ENCODE measurements at places on chromosomes 16 and 17.

DNA sequence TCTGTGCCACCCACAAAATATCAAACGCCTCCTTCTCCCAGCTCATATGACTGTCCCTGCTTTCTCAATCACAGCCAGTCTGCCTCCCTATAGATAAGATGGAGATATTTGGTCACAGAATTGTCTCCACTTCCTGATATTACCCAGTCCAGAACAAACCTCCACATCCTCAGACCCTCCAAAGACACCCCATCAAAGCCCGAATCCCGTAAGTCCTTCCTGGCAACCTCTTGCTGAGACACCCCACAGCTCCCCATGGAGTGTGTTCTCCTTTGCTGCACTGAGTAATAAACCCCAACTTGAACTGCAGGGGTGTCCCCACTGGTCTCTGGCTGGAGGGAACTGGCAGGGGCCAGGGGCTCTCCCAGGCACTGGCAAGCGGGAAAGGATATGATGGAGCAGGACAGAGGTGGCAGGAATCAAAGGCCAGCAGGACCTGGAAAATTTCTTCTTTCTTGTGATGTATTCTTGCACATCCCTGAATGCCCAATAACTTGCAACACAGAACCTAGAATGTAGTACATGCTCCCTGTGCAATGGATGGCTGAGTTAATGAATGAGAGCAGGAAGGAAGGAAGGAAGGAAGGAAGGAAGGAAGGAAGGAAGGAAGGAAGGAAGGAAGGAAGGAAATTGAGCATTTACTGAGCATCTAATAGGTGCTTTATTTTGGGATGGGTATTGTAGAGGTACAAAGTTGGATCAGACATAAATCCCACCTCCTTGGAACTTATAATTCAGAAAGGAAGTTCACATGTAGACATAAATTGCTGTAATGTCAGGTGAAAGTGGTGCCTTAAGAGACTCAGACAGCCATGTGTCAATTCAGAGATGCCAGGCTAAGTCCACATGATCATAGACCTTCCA is 13.9 kb downstream of the TMEM114 start:
- DNase-seq: no peak

DNA sequence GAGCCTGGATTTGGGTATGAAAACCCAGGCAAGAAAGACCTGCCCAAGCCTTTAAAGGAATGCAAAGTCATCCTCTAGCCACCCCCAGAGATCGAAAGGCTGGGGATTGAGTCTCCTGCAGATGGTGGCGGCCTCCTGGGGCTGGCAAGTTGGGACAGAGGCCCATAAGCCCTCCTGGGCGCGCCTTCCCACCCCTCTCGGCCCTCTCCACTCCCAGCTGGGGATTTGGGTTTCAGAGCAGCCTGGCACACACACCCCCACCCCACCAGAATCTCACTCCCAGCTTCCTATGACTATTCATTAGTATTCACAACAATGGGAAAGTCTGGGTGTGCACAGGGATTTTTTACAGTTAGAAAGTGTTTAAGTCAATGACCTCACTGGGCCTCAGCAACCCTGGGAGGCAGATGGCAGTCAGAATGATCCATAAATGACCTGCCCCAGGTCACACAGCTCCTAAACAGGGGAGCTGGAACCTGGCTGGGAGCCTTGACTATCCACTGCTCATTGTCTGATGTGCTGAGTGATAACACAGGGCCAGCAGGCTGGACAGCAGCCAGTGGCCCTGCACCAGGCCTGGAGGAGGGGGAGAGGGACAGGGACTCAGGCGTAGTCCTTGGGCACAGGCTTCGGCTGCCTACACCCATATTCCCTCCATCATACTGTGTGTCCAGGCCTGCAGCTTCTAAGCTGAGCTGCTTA is 12.1 kb downstream of the NHERF1 start:
- no peak for DNase-seq

- no peak for DNase-seq
These were observed 11.9 kb upstream of the ENGASE start for GRCh38 chr17:79062691-79063090.

DNA sequence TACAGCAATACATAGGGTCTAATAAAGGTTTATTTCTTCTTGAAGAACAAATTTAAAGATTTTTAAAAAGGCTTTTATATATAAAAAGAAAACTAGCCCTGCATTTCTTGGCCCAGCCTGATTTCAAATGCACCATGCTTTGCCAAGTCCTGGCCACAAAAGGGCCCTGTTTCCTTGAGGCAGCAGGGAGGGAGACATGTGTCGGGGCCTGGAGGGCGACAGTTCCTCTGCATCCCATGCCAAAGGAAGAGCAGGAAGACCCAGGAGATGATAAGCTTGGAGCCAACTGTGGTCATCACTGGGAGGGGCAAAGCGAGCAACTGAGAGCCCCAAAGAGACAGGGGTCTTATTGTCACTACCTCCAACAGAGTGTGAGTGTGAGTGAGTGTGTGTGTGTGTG is 571.5 kb upstream of the PSMD7 start:
- no peak for DNase-seq

DNA sequence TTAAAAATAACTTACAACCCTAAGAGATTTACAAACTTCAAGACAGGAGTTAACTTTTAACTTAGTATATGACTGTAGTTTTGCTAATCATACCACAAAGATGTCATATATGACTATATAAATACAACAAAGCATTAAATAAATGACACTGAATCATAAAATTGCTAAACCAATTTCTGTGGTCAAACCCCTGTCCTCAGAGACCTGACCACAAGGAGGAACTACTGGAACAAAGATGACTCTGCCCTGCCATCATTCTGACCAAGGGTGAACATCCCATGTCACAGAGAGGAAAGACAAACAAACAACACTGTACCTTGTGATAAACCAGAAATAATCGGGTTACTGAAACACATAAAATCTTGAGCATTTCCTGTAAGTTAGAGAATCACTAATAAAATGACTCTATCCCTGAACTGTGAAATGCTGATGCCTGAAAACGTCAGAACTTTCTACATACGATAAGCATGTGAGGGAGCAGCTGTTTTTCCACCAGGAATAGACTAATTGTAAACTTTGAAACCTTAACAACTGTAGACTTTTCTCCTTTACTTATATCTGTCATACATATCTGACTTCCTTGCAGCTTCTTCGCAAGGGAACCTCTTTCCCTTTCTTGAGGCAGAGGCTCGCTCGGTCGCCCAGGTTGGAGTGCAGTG is 47.9 kb downstream of the WDR59 start:
- peak; percentile 0 for DNase-seq

GRCh38 chr16:75304521-75305363 is 53.3 kb upstream of the BCAR1 start:
- DNase-seq: peak; percentile 63

- DNase-seq: no peak
These were observed 1.5 kb downstream of the FLCN start for GRCh38 chr17:17235212-17236174.

GRCh38 chr16:22694887-22695382 is 119.0 kb upstream of the HS3ST2 start:
- no peak for DNase-seq

- DNase-seq: no peak
These were observed 17.7 kb downstream of the BRD7 start for GRCh38 chr16:50351116-50351515.

GRCh38 chr17:73770115-73770848 is 126.0 kb upstream of the SDK2 start:
- DNase-seq: no peak

DNA sequence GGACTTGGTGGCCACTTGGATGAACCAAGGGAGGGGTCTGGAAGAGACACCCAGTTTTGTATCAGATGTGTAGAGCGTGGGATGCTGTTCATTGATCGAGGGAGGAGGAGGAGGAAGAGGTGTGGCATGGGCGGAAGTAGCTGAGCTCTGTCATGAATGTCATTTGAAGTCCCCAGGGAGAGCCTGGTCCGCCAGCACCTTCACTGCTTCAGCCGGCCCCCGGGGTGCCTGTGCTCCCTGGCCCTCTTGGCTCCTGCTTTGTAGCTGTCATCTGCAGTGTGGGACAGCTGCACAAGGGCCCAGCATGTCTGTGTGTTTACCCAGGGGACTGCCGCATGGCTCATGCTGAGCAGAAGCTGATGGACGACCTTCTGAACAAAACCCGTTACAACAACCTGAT is 75.4 kb upstream of the RBL2 start:
- DNase-seq: no peak

DNA sequence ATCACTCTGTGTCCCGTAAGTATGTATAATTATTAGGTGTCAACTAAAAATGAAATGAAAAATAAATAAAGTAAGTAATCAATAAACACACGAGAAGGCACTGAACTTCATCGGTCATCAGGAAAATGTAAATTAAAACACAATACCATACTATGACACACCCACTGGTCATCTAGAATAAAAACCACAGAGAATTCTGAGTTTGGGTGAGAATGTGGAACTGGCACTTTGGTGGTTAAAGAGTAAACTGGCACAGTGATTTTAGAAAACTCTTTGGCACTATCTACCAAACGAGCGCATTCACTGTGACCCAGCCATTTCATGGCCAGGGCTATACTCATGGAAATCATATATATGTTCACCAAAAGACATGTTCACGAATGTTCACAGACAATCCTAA is 98.2 kb downstream of the HS3ST3A1 start:
- no peak for DNase-seq
